ENCODE measurements at places on chromosomes 2 and 18. TPM values are rescaled to one million over a fixed set of nuclear protein-coding genes. Genes with fewer than 3 reads are reported as not detected.

The TRIP12 gene
- total RNA-seq, result 226 TPM

The FABP1 gene
- not detected for total RNA-seq

The ROCK2 gene
- total RNA-seq, result 58.0 TPM

The EFHD1 gene
- total RNA-seq, result 2.7 TPM

The IL1F10 gene
- 2.7 TPM for total RNA-seq

All from skin of body (tissue), 3 donors.